ENCODE measurements at places on chromosomes 5 and 9.

- no peak for DNase-seq
Observed at GRCh38 chr9:131481441-131482342, 21.0 kb upstream of the POMT1 start.

- no peak for DNase-seq
Observed at GRCh38 chr9:116360016-116360415, 206.4 kb downstream of the PAPPA start.

DNA sequence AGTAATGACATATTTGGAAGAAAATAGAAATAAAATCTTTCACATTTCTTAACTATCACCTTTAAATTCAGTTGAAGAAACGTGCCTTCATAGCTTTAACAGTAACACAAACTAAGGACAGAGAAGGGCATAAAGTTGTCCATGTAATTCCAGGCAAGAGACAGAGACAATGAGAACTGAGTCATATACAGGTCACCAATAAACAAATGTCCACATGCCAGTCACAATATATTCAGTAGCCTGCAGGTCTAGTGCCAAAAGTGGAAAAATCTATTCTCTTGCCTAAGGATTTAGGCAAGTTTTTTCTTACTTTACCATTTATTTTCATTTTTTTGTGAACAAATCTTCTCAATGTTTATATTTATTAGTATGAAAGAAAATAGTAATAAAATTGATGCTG lies 1711.5 kb upstream of the NUDT12 start:
- DNase-seq, result no peak

DNA sequence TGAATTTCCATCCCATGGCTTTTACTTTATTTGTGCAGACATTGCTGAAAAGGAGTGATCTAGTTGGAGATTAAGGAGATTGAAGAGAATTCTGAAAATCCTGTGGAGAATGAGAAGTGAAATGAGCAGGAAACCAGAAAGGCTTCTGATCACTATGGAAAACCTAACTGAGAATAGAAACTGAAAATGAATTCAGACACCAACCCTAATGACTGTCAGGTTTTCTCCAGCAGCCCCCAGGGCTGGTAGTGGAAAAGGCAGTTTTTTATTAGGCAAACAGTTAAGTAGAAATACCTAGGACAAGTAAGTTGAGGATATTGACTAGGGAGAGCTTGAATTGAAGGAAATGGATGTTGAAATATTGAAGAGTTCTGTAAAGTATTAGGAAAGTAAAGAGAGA lies 14.7 kb upstream of the ARRDC3 start:
- DNase-seq, result no peak

DNA sequence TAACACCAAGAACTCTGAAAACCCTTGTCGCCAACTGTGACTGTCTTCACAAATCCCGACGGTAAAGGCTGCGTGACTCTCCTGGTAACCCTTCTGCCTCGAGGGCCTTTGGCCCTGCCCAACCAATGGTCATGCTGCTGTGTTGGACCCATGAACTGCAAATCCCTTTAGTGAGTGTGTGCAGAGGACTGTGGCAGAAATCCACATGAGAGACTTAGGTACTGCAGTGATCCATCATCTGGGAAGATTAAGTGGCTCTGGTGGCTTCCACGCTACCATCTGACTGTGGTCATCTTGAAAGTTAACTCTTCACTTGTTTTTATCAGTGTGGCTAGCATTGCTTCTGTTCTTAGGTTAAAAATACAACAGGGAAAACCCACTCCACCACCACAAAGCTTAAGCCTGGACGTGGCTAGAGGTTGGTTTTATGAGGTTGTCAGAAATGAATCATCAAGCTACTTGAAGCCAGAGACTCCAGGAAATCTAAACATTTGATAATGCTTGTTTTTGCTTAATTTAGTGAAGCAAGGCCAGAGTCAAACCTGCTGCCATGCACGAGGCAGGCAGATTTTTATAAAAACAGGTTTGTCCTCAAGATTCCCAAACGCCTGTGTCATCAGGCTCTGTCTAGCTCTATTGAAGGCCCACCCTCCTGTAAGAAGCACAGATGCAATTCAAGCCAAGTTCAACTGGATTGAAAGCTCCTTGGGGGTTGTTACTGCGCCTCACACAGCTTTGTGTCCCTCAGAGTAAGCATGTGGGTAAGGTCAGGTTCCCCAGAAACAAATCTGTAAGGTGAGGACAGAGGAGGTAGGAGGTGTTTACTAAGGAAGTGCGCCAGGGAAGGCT lies 52.7 kb upstream of the ERCC6L2 start:
- DNase-seq, result no peak

DNA sequence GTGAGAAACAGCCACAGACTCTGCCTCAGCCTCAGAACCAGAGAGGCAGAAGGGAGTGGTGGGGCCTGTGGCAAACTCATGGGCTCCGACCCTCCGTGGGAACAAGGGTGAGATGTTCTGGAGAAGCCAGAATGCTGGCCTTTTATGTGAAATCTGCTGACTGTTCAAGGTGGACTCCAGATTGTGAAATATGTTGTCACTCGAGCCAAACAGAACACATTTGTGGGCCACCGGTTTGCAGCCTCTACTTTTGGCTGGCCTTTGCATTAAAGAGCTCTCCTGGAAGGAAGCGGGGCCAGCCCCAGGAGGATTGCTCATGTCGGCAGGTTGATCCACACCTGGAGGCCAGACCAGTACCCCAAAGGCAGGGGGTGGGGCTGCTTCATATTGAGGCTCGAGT lies 62.4 kb downstream of the ERGIC1 start:
- DNase-seq, result no peak

DNA sequence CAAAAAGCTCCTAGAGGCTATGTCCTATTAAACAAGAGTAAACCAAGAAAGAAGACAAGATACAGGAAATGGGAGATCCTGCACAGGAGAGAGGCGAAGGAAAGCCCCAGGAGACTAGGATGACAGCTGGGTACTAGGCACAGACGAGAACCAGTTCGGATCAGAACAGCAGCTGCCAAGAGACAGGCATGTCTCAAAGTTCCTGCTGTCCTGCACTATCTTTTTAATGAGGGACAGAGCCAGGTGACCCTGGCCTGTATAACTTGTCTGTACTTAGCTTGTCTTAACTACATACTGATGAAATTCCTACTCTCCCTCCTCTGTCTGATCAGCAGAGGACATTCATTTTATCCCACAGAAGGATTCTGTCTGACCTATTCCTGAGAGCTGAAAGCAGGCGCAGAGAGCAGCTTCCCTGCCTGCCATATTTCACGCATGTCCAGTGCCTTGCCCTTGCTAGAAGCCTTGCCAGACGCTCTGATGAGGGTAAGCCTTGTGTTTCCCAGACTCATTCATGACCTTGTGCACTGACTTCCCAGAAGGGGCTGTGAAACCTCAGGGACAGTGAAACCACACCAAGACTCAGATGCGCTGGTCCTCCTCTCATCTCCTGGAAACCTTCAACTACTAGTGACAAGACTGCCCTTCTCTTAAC lies 24.7 kb downstream of the TSC1 start:
- DNase-seq, result no peak

GRCh38 chr5:82374637-82375036 lies 96.5 kb upstream of the RPS23 start:
- DNase-seq, result no peak

GRCh38 chr5:157449011-157449723 lies 10.8 kb upstream of the NIPAL4 start:
- DNase-seq, result no peak

DNA sequence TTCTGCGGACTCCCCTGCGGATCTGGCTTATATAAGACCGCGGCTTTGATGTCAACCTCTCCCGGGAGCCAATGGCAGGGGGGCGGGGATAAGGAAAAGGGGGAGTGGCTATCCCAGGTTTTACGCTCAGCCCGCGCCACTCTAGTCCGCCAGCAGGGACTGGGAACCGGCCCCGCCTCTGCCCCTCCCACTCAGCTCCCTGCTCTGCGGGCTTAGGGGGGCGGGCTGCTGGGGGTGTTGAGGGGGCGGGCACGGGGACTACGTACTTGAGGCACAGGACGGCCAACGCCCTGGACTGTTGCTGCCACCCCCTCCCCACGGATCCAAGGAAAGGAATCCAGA lies at the start of gene HAND1:
HAND1 (minus strand) TSS at position 4 of the 342 bp plus-strand sequence. CDS start 219 bp downstream, outside the sequence.
- DNase-seq, result peak; percentile 83

DNA sequence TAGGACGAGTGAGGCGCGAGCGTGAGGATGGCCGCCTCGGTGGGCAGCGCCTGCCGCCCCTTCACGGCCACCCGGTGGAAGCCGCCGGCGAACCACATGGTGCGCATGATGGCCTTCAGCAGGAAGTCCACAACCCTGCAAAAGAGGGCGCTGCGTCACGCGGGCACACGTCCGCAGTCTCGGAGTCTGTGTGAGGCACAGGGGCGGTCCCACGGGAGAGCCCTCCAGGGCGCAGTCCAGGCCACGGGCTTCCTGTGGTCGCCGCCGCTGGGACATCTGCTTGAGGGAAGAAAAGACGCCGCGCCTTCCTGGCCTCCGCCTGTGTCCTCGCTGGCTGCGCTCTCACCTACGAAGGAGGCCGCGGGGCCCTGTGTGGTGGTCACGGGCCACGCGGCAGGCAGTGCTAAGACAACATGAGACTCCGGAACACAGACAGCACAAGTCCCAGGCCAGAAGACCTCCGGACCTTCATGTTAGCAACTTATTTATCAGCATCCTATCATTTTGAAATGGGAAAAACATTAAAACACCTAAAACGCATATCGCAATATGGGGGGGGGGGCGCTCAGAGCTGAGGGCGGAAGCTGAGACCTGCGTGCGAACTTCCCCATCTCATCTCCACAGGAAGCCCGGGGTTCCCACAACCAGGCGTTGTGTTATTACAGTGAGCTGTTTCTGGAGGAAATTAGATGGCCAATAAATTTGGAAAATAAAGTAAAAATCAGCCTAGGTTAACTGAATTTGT lies 28.8 kb downstream of the LPCAT1 start:
- DNase-seq, result no peak

- no peak for DNase-seq
Observed at GRCh38 chr9:130239741-130240241, 25.8 kb upstream of the HMCN2 start.

DNA sequence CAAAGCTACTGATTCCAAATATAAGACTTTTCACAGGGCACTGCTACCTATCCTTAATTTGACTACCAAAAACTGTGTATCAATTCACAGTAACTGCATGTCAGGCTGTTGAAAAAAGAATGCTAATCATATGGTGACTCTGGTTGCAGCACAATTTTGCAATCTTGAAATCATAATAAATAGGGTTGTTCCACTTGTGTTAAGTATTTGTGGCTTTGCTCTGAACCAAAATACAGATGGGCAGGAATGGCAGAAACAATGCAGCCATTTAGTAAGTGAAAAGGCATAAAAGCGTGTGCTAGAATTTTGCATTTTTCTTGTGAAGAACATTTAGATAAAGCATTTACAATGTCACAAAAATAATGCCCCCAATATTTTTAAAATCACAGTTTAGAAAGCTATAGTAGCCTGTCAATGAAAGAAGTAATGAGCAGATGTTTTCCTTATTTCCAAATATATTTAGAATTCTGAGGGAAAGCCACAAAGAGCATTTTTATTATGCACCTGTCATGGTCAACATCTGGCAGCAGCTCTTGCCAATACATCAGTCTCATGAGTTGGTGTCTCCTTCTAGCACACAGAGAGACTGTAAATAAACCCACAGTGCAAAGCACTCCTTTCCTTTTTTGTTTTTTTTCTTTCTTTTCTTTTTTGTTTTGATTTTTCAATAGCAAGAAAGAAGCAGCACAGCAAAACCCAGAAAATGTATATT lies 54.8 kb upstream of the PAM start:
- DNase-seq, result no peak

DNA sequence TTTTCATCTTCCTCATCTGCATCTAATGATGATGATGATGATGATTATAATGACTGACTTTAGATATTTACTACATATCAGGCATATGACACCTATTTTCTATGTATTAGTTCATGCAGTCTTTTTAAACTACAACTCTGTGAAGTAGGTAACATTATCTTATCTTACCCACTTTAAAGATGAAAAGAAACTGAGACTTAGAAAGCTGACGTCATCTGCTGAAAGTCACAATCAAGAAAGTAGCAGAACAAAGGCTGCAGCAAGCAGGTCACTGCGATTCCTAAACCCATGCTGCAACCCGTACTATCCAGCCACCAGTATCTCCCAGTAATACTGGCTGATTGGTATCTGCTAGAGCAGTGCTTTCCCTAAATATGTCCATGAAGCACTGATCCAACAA lies 40.1 kb upstream of the INSYN2B start:
- DNase-seq, result no peak

- no peak for DNase-seq
Observed at GRCh38 chr9:129282272-129282671, 104.2 kb upstream of the IER5L start.

DNA sequence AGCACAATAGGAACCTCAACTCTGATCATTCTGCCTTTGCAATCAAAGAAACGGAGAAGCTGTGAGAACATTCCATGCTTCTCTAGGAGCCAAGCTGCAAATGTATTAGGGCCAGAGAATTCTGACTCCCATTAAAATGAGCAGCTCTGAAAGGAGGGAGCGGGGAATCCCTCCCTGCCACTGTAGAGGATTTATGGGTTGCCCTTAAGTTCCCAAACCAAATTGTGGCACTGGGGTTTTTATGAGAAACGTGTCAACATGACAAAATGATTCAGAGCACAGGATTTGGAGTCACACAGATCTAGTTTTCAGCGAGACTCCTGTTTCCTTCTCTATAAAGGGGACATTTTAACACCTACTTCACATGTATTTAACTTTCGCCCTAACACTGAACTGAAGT lies 1.8 kb downstream of the IL6ST start:
- DNase-seq, result peak; percentile 43

- no peak for DNase-seq
Observed at GRCh38 chr5:25646421-25647341, 1001.9 kb upstream of the CDH10 start.

DNA sequence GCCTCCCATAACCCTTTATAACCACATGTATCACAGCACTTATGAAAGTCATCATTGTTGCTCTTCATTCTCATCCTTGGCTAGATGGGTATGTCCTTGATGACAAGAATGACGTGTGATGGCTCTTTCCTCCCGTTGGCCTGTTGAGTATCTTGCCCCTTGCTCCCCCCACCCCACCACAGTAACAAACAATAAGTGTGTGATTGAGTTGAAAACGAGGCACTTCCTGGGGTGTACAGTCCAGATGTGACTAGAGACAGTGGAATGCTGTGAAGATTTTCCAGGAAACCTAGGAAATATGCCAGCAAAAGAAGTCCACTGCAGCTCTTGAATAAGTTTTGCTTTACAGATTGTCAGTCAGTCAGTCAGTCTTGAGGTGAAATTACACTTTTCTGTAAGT lies 262.5 kb downstream of the ELAVL2 start:
- no peak for DNase-seq

DNA sequence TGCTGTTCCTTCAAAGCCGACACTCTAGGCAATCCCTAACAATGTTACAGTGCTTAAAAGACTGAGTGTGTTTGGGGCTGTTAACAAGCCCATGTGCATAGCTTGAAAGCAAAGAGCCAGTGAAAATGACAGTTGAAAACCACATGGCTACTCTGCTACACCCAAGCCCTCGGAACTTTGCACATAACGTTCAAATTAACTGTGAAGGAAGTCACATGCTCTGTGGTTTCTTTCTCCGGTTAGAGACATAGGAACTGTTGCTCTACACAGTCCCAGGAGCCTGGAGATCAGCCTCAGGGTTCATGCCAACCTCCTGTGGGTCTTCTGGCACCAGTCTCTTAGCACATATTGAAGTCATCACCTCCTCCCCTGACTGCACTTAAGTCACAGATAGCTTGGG lies 51.1 kb downstream of the C9orf152 start:
- DNase-seq, result no peak

- DNase-seq, result no peak
Observed at GRCh38 chr5:28602429-28602828, 1564.0 kb upstream of the CDH9 start.

Data from nephron progenitor cell (in vitro differentiated cells).